Muscle of leg (tissue), 16 donors: ENCODE measurements at places on chromosomes 7 and 10. TPM values are rescaled to one million over a fixed set of nuclear protein-coding genes. Genes with fewer than 3 reads are reported as not detected.
A peak's percentile ranks its signal among the peaks of the same experiment; 100 is the strongest.

DNA sequence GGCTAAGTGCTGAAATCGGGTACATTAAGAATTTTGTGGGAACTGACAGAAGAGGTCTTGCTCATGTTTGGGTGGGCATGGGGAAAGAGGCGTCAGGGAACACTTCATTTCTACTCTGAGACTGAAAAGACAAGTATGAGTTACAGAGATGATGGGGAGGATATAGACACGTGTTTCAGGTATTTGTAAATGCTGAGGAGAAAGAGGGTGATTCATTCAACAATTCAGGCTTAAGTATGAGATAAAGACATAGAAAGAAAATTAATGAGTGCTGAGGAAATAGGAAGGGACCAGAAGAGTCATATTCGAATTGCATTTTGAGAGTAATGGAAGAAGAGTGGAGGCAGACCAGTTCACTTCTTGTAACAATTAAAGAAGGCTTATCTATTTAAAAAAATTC is 143.6 kb downstream of the HBP1 start:
- no peak for DNase-seq

DNA sequence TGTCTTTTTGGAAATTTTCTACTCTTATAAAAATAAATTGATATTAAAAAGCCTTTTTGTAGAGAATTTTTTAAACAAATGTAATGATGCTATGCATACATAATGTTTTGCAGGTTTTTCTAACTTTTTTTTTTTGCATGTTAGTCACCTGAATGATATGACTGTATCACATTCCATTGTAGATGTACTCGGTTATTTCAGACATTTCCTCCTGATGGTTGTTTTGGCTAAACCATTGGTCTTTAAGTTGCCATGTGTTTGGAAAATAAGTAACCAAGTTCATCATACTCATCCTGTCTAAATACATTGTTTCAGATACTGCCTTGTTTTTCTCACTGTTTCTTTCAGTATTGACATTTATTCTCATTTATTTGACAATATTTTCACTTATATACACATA is 25.8 kb downstream of the NHLRC2 start:
- no peak for DNase-seq

- DNase-seq, result peak; percentile 22
Measured at GRCh38 chr7:112266595-112267270, 60.2 kb downstream of the ZNF277 start.

DNA sequence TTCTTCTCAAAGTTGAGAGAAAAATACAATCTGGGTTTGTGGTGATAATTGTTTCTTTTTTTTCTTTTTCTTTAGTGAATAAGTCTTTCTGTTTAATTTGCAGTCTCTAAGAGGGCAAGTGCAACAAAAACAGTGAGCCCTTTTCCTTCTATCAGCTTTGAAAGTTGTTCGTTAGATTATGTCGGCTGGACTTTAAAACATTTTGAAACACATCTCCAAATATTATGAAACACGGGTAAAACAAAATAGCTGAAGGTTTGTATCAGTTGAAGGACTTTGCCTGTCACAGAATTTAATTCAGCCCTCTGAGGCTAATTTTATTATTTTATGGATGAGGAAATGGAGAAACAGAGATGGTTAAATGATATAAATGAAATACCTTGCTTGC is 85.3 kb downstream of the AGMO start:
- DNase-seq, result no peak

DNA sequence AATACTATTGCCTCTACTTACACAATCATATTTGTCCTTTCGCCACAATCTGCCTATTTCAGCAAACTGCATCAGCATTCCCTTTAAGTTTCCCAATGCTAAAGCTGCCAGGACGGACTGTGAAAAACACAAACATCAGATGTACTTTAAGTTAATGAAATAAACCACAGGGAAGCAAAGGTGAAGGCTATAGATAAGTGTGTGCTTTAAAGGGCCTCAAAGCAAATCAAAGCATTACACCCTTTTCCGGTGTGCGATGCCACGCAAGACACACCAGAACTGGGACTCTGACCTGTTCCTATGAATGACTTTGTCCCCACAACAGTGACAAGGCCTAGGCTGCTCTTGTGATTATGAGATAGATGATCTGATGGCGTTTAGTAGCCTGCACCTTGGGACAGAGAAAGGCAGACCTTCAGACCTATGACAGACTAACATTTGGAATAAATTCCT is 23.4 kb downstream of the SLC26A3 start:
- DNase-seq, result no peak

GRCh38 chr7:106807474-106807873 is 57.6 kb upstream of the PIK3CG start:
- DNase-seq, result no peak

DNA sequence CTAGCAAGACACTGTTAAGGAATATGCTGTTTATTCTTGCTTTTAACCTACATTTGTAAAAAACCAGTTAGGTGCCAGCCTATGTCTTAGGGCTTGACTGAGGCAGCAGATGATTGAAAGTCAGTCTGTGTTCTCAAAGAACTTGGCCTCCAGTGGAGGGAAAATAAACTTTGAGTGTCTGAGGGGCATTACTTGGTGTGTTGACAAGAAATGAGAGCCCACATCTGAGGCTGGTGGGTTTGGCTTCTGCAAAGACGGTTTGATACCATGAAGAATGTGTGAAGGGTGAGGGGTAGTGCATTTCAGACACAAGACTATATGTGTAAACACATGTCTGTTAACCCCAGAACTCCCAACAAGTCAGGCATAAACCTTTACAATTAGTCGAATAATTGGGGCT is 28.5 kb downstream of the CCSER2 start:
- no peak for DNase-seq

GRCh38 chr7:4127909-4128560 is 554.1 kb upstream of the FOXK1 start:
- DNase-seq, result no peak

- no peak for DNase-seq
Measured at GRCh38 chr7:110539216-110539615, 551.7 kb upstream of the LRRN3 start.

DNA sequence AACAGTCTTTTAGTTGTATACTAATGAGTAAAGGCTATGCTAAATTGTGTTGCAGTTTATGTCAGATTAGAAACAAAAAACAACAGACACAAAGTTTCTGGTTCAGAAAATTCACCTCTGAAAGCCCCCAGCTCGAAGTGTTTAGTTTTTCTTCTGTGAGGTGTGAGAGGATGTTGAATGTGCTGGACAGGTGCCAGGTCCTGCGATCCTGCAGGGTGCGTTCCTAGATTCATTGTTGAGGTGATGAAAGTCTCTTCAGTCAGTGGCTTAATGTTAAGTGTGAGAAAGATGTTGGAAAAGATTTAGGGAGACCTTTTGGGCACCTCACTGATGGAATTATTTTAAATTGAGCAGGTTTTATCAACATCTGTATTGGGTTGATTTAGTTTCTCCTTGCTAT is 287.3 kb downstream of the SDK1 start:
- DNase-seq, result no peak

Gene CTTNBP2
- total RNA-seq, result 2.8 TPM

Gene SLC16A9
- total RNA-seq, result 7.0 TPM

Gene ANKRD61
- 0.22 TPM for total RNA-seq

Gene NPTX2
- 7.3 TPM for total RNA-seq

Gene IGFBP1
- total RNA-seq, result 0.09 TPM

Gene COBL
- 60.6 TPM for total RNA-seq

Gene SPDYE5
- total RNA-seq, result 0.04 TPM

Gene C10orf90
- 0.58 TPM for total RNA-seq

Gene PARD3
- total RNA-seq, result 59.0 TPM

Gene GIMAP1
- 3.1 TPM for total RNA-seq

Gene UPF2
- 19.0 TPM for total RNA-seq

Gene PLCE1
- 31.7 TPM for total RNA-seq

Gene FEZF1
- not detected for total RNA-seq

Gene PON1
- 0.31 TPM for total RNA-seq
